Panc1 (cell line): ENCODE measurements at places on chromosomes 3 and 15.

DNA sequence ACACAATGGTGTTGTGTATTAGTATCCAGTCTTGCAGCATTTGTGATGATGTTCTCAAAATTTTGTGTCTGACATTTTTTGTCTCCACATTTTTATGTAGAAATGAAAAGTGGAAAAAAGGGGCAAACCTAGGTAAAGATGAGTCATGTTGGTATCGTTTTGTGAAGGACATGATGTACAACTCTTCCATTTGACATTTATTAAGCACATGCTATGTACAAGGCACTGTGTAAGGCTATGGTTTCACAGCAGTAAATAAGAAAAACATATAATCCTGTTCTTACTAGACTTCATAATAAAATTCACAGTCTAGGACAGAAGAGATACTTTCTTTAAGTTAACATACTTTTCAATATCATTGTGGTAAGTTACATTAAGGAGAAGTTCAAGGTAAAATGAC is 143.5 kb upstream of the CNTN4 start:
- DNase-seq: no peak
- H3K27me3 ChIP-seq: no peaks in the 10 kb centered on the region
- no peak overlapping the region for H3K4me3 ChIP-seq
- no peaks in the 10 kb centered on the region for H3K36me3 ChIP-seq
- no peak overlapping the region for H3K27ac ChIP-seq

- H3K36me3 ChIP-seq: no peaks in the 10 kb centered on the region
- no peak overlapping the region for H3K4me3 ChIP-seq
- no peaks in the 10 kb centered on the region for H3K4me1 ChIP-seq
- no peaks in the 10 kb centered on the region for H3K27me3 ChIP-seq
- no peak overlapping the region for H3K27ac ChIP-seq
These were observed 16.0 kb downstream of the OCA2 start for GRCh38 chr15:28082891-28083684.

DNA sequence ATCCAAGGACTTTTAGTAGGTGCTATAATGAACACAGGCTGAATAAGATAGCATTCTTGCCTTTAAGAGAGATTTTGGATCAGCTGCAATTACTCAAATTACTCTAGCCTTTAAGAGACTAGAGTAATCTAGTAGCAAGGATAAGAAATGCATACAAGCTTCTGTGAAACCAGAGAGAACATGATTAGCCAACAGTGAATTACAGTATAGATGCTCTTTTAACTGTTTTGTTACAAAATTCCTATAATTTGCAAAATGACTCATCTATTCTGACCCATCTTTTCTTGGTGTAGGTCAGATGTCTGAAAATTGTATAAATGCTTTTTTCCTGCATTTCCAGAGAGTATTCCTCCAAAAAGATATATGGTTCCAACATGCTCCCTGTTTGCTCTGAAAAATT is 66.9 kb downstream of the CEP63 start:
- DNase-seq: no peak
- no peak overlapping the region for H3K4me3 ChIP-seq
- 0 out of 2 replicates have a peak, but pooled peaks cover 4% of the 10 kb centered on the region for H3K36me3 ChIP-seq
- no peaks in the 10 kb centered on the region for H3K27me3 ChIP-seq

DNA sequence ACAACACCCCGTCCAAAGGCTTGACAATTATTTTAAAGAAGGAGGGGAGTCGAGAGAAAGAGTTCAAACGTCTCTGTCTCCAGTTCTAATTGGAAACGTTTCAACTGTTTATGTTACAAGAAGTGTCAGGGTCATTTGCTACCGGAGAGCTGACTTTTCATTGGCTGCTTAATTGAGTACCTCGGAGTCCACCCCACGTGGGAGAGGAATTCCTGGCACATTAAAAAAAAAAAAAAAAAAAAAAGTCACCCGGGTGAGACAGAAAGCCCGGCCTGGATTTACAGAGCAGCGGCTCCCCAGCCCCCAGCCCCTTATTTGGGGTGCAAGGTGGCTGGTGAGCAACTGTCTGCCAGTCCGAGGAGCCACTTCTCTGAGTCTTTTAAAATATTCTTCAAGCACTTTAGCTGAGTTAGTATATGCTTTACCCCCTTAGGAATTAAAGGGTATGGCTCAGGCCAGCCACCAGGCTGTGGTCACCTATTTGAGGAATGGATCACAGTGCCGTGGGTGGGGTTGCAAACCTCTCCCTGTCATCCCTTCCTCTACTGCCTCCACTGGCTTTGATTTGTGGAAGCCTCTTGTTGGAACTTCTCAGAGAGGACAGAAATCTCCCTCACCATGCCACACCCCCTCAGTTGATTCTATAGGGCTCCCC is 3.9 kb upstream of the TLE3 start:
- H3K36me3 ChIP-seq: no peaks in the 10 kb centered on the region
- H3K27ac ChIP-seq: peak overlapping the region; percentile 83
- no peak for DNase-seq
- H3K4me3 ChIP-seq: peak overlapping the region; percentile 92; the same call in 1 of the 2 replicates
- no peaks in the 10 kb centered on the region for H3K27me3 ChIP-seq

- no peak overlapping the region for H3K27ac ChIP-seq
- H3K27me3 ChIP-seq: no peaks in the 10 kb centered on the region
- H3K4me1 ChIP-seq: no peaks in the 10 kb centered on the region
- no peaks in the 10 kb centered on the region for H3K36me3 ChIP-seq
- no peak for DNase-seq
These were observed 34.6 kb downstream of the FMN1 start for GRCh38 chr15:33159726-33160453.
